Camera-type eye (tissue), 1 donor: ENCODE measurements at places on chromosomes 7 and 10. TPM values are rescaled to one million over a fixed set of nuclear protein-coding genes. Genes with fewer than 3 reads are reported as not detected.

The UPK3B gene
- total RNA-seq, result 0.99 TPM

The C10orf67 gene
- 0.11 TPM for total RNA-seq

The MCM10 gene
- total RNA-seq, result 4.1 TPM

The PVRIG gene
- 0.33 TPM for total RNA-seq

The GATA3 gene
- 1.6 TPM for total RNA-seq

The GPR15LG gene
- total RNA-seq, result not detected

The CPA2 gene
- not detected for total RNA-seq

The PKD2L1 gene
- 0.16 TPM for total RNA-seq
